ENCODE measurements at places on chromosomes 12 and 14.

DNA sequence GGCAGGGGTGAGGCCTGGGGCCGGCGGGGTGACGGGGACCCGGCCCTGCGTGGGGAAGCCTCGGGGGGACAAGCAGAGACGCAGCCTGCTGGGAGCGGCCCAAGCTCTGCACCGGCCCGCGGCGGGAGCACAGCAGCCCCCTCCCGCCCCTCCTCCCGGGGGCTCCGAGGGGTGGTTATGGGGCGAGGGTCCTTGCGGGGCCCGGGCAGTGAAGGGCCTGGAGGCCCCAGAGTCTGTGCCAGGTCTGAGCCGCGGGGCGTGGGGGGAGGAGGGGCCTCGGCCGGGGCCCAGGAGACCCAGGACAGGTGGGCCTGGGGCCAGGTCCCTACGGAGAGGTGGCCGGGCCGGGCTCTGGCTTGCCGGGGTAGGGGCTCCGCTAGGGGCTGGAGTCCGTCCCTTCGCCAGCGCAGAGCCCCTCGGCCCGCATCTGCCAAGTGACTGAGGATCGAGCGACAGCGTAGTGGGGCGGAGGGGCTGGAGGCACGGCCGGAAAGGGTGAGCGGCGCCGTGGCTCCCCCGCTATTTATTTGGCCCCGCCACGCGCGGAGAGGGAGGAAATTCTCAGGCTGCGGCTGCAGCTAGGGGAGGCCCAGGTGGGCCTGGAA is 495 bp downstream of the TMEM121 start:
- DNase-seq: no peak

GRCh38 chr12:71938728-71939385 is at the start of gene TPH2:
Gene TPH2 (plus strand): TSS chr12:71938845. CDS start chr12:71938987, 142 bp downstream.
- DNase-seq: peak; percentile 53

DNA sequence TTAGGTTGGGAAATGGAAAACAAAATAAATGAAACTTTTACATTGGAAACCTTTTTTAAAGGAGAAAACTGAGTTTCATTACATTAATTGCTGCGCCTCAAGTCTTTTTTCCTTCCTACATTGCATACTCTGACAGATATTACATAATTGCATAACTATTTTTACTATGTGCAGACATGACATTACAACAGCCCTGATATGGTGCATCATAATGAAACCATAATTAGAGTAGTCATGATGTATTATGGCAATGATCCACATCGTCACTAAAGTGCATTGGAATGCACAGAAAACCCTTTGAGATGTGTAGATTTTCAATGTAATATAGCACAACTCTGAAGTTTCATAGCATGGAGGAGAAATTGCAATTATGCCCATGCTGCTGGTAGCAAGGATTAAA is 217.8 kb upstream of the NPAS3 start:
- DNase-seq: no peak

DNA sequence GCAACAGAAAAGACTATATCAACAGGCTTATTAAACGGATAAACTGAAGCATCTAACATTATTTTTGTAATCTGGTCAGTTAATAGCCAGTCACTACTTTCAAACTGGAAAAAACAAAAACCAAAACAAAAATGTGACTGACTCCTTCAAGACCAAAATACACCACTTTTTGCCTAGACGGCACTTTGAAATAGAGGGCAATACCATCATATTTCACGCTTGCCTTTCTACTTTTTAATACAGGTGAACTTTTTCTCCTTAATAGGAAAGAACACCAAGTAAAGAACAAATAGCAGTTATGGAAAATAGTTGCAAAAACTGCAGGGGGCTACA is 550 bp upstream of the NUP107 start:
- no peak for DNase-seq
